ENCODE measurements at places on chromosomes 5 and 9.

- DNase-seq = no peak
Measured at GRCh38 chr9:132826131-132826530, 52.0 kb downstream of the AK8 start.

DNA sequence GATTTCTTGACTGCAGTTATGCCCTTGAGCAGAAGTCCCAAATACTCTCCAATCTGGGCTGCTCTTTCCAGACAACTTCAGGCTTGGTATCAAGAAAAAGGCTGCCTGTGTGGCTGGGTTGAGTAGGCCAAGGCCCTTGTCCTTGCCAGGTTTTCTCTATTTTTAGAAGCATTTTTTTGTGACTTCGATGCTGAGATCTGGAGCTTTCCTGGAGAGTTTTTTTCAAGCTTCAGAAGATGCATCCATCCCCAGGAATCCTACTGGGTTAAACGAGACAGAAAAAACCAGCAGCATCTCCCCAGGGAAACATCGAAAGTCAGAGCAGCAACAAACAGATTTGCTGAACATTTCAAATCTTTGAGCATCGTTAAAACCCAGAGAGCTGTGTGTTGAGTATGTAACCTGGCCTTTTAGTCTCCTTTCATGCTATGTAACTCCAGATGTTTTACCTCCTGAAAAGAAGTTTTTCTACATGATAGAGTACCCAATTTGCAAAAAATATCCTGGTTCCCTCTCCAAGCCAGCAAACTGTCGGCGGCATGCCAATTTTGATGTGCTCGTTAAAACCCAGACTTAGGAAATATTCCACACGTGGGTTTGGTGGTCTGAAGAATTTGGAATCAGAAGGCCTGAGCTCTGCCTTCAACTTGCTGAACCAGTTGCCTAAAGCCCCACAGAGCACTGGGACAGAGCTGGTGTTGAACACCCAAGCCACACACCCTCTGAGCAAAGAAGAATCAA lies 98.1 kb upstream of the ALDH1B1 start:
- no peak for DNase-seq

- DNase-seq = peak; percentile 71
Measured at GRCh38 chr9:121369595-121370265, at the start of gene STOM. STOM (minus strand) TSS chr9:121370250; CDS start chr9:121370187, 63 bp downstream.

GRCh38 chr5:78760366-78760765 lies 111.8 kb upstream of the LHFPL2 start:
- no peak for DNase-seq

DNA sequence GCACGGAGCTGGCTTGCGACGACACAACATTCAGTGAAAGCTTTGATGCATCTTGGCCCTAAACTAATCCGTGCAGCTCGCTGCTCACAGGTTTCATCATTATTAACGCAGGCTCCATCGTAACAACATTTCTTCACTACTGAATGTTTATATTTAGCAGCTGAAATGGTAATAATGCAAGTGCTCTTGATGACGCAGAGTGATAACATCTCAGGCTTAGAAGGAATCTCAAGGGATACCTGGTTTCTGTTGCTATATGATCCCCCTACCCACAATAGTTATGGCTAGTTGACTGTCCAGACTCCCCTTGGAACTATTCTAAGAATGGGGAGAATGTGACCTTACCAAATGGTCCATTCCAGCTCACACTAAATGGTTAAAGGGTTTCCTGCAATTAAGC lies 36.2 kb downstream of the C5 start:
- DNase-seq = no peak

- DNase-seq = no peak
Measured at GRCh38 chr9:68739621-68740174, 34.7 kb downstream of the PIP5K1B start.

DNA sequence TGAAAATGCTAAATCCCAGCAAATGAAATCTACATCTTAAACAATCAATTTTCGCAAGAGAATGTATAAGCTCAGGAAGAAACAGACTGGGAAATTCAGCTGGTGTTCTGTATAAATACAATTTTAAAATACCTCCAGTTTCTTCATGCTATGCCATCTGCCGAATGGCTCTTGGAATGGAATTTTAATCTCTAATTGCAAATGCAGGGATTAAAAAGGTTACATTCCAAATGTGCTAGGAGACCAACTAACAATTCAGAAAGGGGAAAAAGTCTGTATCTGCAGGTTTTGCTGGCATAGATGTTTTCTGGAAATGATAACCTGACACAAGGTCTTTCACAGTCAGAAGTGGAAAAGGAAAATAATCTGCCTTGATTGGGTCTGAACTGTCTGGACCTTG lies 379.7 kb downstream of the MAT2B start:
- DNase-seq = no peak

DNA sequence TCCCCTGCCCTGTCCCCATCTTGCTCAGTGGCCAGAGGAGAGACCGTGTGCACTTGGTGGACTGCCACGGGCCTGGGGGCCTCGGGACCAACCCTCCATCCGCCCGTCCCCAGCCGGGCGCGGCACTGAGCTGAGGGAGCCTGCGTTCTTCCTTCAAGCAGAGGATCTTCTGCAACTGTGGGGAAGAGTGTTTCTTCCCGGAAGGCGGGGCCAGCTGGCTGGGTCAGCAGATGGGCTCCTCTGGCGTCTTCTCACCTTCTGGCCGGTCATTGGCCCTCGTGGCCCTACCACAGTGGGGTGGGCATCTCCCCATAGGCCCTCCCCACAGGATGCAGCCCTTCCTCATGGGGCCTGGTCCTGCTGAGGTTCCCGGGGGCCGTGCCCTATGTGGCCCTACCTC lies 17.4 kb downstream of the RXRA start:
- DNase-seq = no peak

- no peak for DNase-seq
Measured at GRCh38 chr9:134820901-134821300, 59.7 kb upstream of the FCN2 start.

DNA sequence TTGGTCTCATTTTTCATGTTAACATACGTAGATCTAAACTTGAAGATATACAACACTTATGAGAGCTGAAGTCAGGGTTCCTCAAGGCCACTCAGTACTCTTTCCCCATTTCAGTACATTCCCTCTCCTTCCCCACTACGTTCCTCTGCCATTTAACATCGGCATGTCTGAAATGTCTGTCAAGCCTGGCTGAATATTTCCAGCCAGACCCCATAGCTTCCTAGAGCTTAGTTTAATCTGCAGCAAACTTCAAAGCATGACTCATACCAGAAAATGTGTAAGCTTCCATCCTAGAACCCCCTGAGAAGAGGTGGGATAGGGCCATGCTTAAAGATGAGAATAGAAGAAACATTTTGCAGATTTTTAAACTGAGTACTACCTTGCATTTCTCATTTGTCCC lies 6.2 kb downstream of the GZMA start:
- no peak for DNase-seq

DNA sequence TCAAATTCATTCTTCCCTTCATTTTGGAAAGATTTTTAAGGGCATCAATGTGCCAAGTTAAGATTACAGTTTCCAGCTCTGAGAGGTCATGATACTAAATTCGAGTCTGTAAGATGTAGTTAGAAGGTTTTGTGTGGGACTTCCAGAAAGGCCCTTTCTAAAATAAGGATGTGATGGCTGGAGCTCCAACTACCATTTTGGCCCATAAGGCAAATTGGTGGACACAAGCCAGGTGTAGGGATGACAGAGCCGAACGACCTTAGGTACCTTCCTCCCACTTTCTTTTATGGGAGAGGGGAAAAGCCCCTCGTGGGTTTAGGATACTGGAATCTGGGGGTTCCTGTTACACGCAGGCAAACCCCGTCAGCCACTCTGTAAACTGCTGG lies 54.3 kb upstream of the PTPDC1 start:
- no peak for DNase-seq

DNA sequence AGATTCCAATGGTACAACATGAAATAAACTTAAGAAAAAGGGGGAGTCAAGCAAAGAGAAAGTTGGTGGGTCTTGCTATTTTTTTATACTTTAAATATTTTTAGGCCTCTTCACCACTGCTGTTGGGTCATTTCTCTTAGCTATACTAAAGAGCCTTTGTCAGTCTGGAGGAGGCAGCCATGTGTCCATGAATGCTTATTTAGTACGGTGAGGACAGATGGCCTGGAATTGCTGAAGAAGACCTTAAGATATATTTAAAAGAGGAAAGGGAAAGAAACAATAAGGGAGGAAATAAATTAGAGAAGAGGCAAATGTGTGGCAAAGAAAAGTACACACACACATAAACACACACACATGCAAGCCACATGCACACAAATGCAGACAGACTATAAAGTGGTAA lies 560.5 kb upstream of the MEF2C start:
- no peak for DNase-seq

GRCh38 chr5:43017428-43017815 lies 22.7 kb downstream of the ANXA2R start:
- peak; percentile 60 for DNase-seq

DNA sequence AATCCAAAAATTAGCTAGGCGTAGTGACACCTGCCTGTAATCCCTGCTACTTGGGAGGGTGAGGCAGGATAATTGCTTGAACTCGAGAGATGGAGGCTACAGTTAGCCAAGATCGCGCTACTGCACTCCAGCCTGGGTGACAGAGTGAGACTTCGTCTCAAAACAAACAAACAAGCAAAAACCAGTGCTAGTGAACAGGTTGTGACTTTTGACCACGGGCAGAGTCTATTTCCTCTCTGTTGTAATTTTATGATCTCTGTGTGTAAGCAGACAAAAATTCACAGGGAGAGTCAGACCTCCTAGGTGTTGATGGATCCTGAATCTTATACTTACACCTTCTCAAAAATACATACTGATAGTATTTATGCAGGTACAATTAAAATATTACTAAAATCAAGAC lies 65.8 kb downstream of the SPEF2 start:
- no peak for DNase-seq

DNA sequence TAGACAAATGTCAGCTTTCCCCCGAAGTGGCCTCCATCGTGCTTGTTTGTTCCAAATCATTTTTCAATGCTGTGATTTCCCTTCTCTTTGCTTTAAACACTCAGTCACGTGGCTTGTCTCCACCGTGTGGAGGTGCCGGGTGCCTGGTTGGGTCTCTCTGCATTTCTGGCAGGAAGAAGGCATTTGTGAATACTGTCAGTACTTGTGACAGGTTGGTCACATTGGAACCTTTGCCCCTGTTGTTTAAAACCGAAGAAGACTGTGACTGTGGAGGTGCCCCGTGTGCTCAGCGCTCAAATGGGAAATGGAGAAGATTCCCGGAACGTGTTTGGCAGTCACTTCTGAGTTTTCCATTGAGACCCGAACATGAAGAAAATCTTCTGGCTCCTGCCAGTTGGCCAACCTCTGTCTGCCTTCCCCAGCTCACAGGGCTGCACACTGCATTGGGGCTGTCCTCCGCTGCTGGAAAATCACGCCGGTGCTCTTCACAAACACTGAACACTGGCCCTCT lies 74.6 kb downstream of the LMNB1 start:
- peak; percentile 64 for DNase-seq

DNA sequence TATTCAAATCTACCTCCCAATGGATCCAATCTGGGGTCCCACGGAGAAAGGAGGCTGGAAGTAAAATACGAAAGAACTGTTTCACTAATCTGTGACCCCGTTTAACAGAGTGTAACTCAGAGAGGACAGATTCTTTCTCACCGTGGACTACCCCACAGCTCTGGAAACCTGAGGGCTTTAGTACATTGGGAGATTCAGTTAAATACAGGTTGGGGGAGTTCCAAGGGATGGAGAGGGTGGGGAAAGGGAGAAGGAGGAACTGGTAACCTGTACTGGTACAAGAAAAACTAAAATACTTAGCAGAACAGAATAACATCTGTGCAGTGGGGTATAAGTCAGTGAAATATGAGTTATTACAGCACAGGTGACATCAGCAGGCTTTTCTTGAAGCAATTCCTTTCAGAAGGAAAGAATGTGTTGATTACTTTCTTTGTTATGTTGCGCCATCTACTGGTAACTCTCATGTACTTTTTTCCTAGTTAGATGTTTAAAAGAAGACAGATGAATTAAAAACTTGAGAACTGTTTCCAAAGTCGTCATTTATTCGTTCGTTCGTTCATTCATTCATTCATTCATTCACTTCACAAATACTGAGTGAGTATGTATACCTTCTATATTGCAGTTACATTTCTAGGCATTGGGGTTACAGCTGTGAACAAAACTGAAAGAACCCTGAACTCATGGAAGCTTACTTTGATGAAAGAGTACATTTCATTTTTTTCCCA lies 30.0 kb upstream of the STOM start:
- no peak for DNase-seq
